Hematopoietic multipotent progenitor cell treated with erythropoietin and hydrocortisone succinate and interleukin-3 and kit ligand, for 15 days (in vitro differentiated cells): ENCODE measurements at places on chromosomes 2 and 18.

DNA sequence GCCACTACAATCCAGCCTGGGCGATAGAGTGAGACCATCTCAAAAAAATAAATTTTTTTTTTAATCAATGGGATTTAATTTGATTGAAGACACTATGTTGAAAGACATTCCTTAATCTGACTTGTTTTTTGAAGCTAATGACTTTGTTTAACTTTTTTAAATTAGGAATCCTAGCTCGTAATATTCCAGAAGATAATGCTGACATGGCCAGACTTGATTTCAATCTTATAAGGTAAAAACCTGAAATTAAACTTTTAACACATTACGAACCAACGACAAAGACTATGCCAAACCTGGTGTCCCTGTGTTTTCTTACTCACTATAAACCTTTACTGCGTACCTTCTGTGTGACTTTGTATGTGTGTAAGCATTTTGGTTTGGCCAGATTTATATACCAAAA lies 7.6 kb downstream of the ATIC start:
- no peak for DNase-seq

GRCh38 chr2:75589391-75590105 lies 28.8 kb upstream of the EVA1A start:
- DNase-seq, result no peak

DNA sequence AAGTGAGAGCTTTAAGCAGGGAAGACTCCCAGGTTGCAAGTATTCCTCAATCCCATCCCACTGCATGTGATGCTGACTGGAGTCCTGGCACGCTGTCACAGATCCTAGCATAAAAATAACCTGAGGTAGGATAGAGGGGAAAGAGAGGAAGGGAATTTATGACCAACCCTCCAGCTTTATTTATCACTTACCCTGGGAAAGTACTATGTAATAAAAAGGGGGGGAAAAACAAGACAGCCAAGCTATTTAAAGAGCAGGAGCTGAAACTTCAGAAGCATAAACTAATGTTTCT lies 122.2 kb downstream of the SLC8A1 start:
- DNase-seq, result no peak

- peak; percentile 49 for DNase-seq
These were observed 17.3 kb upstream of the LBH start for GRCh38 chr2:30213907-30214463.

DNA sequence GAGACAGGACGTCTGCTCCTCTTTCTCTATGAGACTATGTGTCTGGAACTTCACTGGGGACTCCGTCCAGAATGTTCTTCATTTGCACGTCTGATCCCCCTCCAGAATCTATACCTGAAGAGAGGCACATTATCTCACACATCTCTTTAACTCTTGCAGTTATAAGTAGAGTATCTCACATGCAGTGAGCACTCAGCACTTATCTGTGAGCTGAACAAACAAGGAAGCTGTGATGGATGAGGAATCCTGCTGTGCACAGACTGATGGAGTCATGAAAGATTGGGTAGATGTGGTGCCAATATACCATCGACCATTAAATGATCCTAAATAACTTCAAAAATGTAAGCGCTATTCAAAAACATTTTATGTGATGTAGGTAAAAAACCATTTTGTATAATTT lies 888.3 kb upstream of the CELF4 start:
- DNase-seq, result no peak

GRCh38 chr2:52880872-52881271 lies 886.7 kb upstream of the CHAC2 start:
- no peak for DNase-seq

DNA sequence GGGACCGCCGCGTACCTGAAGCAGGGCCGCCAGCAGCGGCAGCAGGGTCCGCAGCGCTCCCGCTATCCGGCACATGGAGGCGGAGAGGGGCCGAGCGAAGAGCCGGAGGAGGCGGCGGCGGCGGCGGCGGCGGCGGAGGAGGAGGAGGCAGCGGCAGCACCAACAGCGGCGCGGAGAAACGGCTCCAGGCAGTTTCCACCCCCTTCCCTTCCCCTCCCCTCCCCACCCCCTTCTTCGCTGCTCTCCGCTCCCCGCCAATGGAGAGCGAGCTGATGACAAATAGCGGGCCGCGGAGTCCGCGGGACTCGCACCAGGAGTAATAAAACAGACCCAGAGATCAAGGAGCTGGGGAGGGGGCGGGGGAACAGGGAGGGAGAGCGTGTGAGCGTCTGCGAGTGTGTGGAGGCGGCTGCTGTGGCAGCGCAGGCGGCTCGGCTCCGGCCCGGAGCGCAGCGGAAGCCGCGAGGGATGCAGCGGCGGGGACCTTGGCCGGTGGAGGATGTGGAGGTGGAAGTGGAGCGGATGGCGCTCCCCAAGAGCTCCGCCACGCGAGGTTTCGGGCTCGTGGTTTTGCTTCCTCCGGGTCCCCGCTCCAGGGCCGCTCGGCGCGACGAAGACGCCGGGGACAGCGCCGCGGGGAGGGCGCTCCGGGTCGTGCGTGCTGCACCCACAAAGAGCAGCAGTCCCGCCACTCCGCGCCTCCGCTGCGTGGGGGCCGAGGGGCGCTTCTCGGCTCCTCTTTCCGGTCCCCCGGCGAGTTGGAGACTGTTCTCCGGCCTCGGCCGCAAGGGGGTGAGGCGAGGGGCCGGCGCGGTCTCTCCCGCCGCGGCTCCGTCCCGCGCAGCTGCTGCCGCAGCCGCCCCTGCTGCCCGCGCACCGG lies at the start of gene CDH2:
Gene CDH2 (minus strand): TSS at position 183 of the 880 bp plus-strand sequence. CDS start 108 bp downstream, at position 75.
- no peak for DNase-seq

DNA sequence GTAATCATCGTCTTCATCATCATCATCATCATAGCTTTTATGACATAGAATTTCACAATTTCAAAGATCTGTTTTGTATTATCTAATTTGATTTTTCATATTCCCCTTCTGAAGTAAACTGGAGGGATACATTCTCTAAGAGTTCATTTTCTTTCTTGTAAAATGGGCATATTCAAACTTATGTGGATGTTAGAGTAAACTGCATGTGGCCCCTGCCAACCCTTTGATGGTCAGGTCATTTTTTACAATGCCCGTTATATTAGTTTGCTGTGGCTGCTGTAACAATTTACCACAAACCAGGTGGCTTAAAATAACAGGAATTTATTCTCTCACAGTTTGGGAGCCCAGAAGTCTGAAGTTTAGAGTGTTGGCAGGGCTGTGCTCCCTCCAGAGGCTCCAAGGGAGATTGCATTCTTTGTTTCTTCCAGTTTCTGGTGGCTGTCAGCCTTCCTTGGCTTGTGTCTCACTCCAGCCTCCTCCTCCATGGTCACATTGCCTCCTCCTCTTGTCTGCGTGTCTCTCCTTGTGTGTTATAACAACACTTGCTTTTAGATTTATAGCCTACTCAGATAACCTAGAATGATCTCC lies 127.5 kb upstream of the MMADHC start:
- DNase-seq, result no peak

- DNase-seq, result no peak
These were observed 230.3 kb upstream of the TRIB2 start for GRCh38 chr2:12486205-12487118.
